ENCODE measurements at places on chromosomes 12 and 14.
A peak's percentile ranks its signal among the peaks of the same experiment; 100 is the strongest.

DNA sequence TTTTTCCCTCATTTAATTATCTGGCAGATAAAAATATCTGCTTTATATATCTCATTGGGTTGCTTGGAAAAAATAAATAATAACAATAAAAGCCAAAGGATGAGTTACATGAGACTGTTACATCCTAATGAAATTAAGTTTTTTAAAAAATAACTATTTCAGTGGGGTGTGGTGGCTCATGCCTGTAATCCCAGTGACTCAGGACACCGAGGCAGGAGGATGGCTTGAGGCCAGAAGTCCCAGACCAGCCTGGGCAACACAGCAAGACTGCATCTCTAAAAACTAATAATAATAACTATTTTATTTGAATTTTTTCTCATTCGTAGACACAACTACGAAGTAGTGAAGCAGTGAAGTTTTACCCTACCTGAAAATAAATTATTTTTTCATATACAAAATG lies 103.3 kb downstream of the BCAT1 start:
- DNase-seq: no peak

- no peak for DNase-seq
These were observed 221.7 kb downstream of the ZFP36L1 start for GRCh38 chr14:68571114-68571591.

DNA sequence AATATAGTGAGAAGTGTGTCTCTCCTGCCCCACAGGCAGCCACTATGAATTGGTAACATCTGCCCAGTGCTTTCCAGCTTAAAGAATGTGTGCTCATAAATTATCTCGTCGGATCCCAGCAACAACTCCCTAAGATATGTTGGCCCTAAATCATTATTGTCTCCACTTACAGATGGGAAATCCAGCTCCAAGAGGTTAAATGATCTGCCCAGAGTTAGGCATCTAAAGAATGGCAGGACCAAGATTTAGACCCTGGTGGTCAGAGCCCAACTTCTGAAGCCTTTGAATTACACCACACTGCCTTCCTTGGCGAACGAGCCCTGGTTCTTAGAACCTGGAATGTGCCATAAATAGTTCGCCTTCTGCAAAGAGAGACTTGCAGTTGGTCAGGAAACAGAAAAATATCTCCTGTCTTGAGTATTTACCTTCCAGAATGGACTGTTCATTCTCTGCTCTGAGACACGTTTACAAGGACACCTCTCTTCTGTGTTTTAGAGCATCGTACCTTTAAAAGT lies 20.1 kb upstream of the PLEK2 start:
- no peak for DNase-seq

GRCh38 chr14:71237556-71237955 lies 330.3 kb downstream of the PCNX1 start:
- DNase-seq: no peak

DNA sequence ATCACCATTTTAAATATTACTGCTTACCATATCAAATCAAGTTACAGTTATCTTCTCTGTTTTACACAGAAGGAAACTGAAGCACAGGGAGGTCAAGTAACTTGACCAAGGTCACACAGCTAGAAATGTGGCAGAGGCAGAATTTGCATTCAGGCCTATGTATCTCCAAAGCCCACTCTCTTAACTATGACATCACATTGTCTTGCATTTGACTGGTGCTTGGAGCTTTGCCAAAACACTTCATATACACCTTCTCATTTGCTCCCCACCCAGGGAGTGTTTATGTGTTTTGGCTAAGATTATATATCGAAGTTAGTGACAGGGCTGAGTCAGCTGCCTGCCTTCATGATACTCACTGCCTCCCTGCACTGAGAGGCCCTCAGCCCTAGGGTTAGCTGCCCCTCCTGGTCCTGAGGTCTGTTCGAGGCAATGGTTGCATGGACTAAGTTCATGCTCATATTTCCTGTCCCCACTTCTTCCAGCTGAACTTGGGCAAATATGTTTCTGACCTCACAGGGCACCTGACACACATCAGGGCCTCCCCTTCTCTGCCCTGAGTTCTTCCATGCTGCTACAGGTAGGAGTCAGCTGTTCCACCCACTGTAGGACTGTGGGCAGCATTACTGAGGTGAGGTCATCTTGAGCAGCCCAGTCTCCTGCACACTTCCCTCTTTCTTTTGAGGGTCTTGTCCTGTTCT lies 1.8 kb downstream of the GALNT6 start:
- peak; percentile 8 for DNase-seq

DNA sequence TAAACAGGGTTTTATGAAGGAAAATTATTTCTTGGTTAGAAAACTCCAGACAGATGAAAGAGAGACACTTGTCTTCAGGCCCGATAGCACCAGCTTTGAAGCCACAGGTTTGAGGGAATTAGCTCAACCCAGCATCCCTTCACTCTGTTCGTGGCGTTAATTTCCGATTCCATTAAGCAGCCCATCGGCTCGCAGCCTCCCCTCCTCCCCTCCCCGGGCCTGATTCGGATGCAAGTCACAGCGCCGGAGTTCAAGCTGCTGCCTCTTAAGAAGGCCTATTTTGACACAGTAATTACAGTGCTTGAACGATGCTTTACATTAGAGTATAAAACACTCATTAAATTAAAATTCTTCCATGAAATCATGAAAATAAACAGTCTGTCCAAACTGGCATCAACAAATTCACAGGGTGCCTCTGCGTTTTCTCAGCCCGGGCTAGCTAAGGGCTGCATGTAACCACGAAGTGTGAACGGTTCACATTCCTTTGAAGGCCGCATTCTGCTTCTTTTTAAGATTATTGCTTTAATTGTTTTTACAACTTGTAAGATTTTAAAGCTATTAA lies 145.8 kb downstream of the DICER1 start:
- DNase-seq: no peak

DNA sequence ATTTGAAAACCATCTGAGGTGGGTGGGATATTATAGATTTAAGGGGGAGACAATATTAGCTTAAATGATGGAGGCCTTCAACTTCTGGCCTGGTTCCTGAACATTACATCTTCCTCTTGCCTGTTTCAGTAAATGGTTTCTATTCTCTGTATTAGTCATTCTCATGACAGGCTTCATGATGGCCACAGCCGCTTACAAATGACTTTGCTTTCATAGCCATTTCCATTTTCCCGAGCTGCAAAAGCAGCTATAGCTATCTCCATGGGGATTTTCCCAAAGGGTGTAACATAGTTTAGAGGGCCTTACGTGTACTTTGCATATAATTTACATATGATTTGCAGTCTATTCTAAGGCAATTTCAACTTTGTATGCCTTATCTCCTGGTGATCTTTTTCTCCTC lies 121.8 kb downstream of the NRXN3 start:
- no peak for DNase-seq

DNA sequence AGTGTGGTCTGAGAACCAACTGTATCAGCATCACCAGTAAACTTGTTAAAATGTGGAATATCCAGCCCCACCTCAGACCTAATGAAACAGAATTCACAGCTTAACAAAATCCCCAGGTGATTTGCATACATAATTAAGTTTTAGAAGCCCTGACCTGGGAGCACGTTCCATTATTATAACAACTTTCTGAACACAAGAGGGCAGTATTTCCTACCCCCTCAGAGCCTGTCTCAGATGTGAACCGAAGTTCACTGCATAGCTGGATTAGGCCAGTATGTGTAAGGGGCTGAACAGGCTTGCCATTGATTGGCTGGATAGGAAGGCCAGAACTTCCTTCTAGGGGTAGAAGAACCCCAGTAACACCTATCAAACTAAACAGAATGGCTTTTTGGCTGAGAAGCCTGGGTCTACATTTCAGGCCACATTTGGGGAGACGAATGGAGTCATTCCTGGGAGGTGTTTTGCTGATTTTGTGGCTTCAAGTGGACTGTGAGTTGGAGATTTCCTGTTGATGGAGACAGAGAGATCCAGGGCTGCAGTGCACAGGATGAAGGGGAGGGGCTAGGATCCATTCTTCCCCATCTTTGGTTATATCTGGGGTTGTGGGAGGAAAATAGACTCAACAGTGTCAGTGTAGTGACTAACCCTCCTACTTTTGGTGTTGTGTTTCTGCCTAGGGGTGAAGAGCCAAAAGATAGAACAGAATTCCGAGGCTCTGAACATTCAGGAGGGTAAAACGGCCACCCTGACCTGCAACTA lies 94.7 kb upstream of the OR4E1 start:
- no peak for DNase-seq

DNA sequence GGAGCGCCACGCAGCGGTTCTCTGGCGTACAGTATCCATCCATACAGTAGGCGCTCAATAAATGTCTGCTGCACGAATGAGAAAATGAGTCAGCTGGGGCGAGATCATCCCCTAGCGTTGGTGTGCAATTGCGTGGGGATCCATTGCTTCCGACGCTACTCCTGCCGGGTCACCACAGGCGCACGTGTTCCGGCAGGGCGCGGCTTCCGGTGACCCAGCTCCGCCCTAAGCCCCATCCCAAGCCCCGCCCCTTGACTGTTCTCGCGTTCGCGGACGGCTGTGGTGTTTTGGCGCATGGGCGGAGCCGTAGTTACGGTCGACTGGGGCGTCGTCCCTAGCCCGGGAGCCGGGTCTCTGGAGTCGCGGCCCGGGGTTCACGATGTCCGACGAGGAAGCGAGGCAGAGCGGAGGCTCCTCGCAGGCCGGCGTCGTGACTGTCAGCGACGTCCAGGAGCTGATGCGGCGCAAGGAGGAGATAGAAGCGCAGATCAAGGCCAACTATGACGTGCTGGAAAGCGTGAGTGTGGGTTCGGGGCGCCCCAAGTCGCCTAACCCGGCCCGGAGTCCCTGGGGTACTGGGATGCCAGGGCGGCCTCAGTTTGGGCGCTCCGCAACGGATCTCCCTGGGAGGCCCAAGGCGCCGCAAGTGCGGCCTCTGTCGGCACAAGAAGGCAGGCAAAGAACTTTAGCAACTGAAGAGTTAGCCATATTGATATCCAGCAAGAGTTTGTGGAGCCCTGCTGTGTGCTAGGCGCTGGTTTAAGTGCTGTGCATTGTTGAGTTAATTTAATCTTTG lies at the start of gene PSMD9:
Gene PSMD9 (plus strand): TSS at position 313 of the 796 bp plus-strand sequence. CDS start 67 bp downstream, at position 380.
- DNase-seq: peak; percentile 96

DNA sequence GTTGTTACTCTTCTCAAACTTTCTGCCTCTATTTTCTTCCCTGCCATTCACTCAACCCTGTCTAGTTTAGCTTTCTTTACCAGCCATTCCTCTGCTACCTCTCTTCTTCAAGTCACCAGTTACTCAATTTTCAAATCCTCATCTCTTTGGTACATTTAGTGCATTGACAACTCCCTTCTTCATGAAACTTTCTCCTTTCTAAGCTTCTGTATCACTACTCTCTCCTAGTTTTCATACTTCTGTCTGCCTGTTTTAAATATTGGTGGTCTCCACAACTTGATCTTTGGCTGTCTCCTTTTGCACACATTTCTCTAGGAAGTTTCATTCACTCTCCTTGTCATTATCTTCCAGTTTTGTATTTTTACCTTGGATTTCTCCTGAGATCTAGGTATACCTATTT lies 6.0 kb downstream of the LEMD3 start:
- no peak for DNase-seq

- peak; percentile 64 for DNase-seq
These were observed at the start of gene RNASE4 for GRCh38 chr14:20683891-20684661. Gene RNASE4 (plus strand): TSS chr14:20684560. CDS start chr14:20699372, 14,812 bp downstream.

GRCh38 chr12:24759155-24759554 lies 189.7 kb downstream of the BCAT1 start:
- DNase-seq: no peak

DNA sequence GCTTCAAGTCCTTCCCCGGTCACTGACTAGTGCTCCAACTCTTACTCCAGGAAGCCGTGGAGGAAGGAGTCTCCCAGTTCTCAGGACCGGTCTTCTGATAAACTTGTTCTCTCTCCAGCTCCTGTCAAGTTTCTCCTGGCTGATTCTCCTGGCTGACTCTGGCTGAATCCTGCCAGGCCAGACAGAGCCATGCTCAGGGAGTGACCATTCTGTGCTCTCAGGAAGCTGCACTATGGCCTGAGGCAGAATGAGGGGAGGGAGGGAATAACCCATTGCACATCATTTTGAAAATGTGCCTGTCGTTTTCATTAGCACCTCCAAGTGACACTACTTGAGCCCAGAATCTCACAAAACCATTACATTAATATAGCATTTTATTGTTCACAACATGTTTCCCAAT lies 80.8 kb downstream of the IFNG start:
- no peak for DNase-seq

DNA sequence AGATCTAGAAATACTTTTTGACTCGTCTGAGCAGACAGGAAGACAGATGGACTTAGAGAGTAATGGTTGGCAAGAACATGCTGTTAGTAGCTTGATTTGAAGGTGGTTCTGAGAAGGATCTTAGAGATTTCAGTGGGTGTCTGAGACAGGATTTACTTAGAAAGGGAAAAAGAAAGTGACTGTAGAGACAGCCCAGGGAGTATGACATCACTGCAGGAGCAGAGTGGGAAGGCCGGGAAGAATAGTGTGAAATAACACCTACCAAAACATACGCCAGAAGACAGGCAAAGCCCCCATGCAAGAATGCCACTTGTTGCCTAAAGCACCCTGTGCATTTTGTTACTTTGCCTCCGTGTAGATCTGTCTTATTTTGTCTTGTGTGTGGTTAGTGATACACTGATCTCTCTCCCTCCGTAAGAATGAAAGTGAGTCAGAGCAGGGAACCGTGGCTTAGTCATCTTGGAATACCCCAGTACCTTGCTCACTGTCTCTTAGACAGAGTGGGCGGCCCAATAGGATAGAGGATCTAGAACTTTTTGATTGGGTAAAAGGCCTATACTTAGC lies 161.3 kb upstream of the IFNG-AS1 start:
- DNase-seq: no peak

- no peak for DNase-seq
These were observed 5.1 kb downstream of the AKAP3 start for GRCh38 chr12:4643747-4644146.

- DNase-seq: no peak
These were observed 883 bp upstream of the MYL2 start for GRCh38 chr12:110921262-110921661.

GRCh38 chr12:18391151-18391550 lies 129.8 kb downstream of the PIK3C2G start:
- DNase-seq: no peak

DNA sequence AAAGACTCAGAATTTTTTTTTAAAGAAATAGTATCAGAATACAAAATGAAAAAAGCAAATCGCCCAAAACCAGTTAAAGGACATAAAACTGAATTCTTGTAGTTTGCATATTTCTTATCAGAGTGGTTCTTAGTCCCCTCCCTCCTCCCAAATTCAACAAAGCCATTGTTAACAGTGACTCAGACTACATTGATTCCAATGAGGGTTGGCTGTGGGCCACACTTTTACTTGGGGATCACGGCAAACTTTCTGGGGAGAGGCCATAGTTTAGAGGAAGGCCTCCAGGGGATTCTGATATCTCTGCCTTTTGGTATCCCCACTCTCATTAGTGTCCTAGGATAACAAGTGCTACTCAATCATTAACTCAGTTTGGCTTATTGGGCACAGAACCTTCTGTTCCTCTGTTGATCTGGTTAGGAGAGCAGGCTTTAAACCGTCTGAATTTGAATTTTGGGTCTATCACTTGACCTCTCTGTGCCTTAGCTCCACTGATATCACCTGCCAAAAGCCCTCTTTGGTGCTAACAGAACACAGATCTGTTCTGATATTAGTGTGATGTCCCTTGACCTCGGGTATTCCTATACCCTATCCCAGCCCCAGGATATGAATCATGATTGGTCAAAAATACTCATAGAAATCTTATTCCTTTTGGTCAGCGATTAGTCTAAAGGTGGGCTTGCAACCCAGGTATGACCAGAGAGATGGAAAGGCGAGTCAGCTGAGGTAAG lies 45.2 kb upstream of the APPL2 start:
- DNase-seq: no peak

- no peak for DNase-seq
These were observed 9.2 kb upstream of the PNMA1 start for GRCh38 chr14:73723406-73723796.

- DNase-seq: no peak
These were observed 116.0 kb upstream of the BTG1 start for GRCh38 chr12:92261692-92262091.

Measured in T-helper 22 cell (primary cell).